ENCODE measurements at places on chromosomes 16 and 17. TPM values are rescaled to one million over a fixed set of nuclear protein-coding genes. Genes with fewer than 3 reads are reported as not detected.

Gene GNG13
- not detected for polyA plus RNA-seq

Gene ABCA8
- not detected for polyA plus RNA-seq

Gene CHP2
- polyA plus RNA-seq: not detected

Gene PRSS53
- polyA plus RNA-seq: 11.6 TPM

Gene ZACN
- 0.35 TPM for polyA plus RNA-seq

Gene CRHR1
- polyA plus RNA-seq: not detected

Gene DNASE1L2
- 1.6 TPM for polyA plus RNA-seq

Gene MT1B
- not detected for polyA plus RNA-seq

Gene ATP6V0C
- polyA plus RNA-seq: 395 TPM

Gene C1QL1
- polyA plus RNA-seq: not detected

Gene PITPNC1
- 8.5 TPM for polyA plus RNA-seq

Gene RHBDF2
- polyA plus RNA-seq: 288 TPM

Gene PIP4K2B
- 24.7 TPM for polyA plus RNA-seq

Gene SEPTIN12
- polyA plus RNA-seq: not detected

Gene WNT9B
- not detected for polyA plus RNA-seq

Gene CTRB1
- polyA plus RNA-seq: not detected

Gene TANC2
- polyA plus RNA-seq: 4.4 TPM

Gene ALOX12
- polyA plus RNA-seq: 0.07 TPM

Gene EMP2
- 0.06 TPM for polyA plus RNA-seq

Gene HOXB4
- polyA plus RNA-seq: 0.32 TPM

Gene EVPL
- polyA plus RNA-seq: not detected

Gene CCL1
- not detected for polyA plus RNA-seq

Gene TPSD1
- polyA plus RNA-seq: not detected

Gene ARSG
- 3.7 TPM for polyA plus RNA-seq

Gene VPS35L
- 16.2 TPM for polyA plus RNA-seq

Gene PRCD
- polyA plus RNA-seq: 10.5 TPM

Data from B cell (primary cell).